ENCODE measurements at places on chromosomes 7 and 10.

DNA sequence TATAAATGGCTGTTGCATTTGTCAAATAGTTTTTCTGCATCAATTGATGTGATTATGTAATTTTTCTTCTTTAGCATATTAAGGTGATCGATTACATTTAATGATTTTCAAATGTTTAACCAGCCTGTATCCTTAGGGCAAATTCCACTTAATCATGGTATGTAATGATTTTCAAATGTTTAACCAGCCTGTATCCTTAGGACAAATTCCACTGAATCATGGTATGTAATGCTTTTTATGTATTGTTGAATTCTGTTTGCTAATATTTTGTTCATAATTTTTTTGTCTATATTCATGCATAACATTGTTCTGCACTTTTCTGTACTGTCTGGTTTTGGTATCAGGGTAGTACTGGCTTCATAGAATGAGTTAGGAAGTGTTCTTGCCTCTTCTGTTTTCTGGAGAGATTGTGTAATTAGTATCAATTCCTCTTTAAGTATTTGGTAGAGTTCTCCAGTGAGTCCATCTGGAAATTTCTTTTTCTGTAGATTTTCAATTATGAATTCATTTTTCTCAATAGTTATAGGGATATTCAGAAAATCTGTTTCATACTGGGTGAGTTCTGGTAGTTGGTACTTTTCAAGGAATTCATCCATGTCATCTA is 393.2 kb upstream of the FOXK1 start:
- DNase-seq = no peak

GRCh38 chr10:118763202-118763988 is 8.6 kb upstream of the CACUL1 start:
- no peak for DNase-seq

DNA sequence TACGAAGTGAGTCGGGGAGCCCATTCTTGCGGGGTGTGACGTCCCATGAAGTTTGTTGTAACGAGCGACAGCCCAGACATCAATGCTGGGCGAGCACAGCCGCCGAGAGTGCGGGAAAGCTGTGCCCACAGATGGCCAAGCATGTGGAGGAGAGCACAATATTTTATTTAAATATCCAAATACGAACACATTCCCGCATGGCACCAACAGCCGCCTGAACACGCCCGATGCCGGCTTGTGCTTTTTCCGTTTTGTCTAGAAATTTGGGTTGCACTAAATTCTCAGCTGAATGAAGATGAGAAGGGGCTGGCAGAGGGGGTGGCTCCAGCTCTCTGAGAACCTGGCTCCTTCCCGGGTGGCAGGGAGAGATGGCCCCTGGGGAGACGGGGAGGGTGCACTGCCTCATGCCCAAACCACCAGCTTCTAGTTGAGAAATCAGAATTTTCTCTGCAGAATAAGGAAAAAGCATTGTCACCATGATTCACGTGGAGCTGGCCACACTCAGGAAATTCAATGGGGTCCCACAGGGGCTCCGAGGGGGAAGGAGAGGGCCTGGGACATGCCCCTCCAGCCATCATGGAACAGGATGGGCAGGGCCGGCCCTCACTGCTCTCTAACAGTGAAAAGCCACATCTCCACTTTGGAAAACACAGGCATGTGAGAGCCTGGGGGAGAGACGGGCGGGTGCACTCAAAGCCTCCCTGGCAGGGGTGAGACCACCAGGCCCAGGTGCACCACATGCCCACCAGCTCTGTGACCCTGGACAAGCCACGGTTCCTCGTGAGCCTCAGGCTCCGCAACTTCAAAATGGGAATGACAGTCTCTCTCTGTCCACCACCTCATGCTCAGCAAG is 48.3 kb downstream of the EBF3 start:
- DNase-seq = no peak

- no peak for DNase-seq
These were observed 181.7 kb downstream of the SRPK2 start for GRCh38 chr7:105206985-105207384.

- peak; percentile 60 for DNase-seq
These were observed at the start of gene NRCAM for GRCh38 chr7:108455998-108456677. NRCAM (minus strand) TSS chr7:108456436; CDS start chr7:108240064, 216,372 bp downstream.

DNA sequence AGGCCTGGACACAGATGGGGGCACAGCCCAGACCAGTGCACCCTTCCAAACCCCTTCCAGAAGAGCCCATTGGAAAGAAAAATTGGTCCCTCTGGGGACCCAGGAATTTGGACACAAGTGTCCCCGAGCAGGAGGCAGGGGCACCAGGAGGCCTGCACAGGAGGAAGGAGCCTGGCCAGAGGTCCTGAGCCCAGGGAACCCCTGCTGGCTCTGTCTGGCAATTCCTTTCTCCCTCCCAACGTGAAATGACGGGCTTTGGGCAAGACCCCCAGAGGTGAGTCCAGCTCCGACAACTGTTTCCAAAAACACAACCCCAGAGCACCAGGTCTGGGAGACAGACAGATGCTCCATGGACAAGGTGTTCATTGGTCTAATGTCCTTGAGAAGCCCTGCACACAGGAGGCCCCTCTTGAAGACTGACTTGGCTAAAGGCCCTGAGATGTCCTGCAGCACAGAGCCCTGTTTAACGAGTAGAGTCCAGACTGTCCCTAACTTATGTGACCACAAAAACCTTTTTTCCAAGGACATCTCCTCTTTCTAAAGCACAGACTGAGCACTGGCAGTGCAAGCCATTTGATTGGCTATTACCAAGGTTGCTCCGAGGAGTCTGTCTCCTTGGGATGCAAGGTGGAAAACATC is 150.7 kb downstream of the OAT start:
- DNase-seq = no peak

- no peak for DNase-seq
These were observed 112.5 kb downstream of the MAD1L1 start for GRCh38 chr7:2120251-2120660.

DNA sequence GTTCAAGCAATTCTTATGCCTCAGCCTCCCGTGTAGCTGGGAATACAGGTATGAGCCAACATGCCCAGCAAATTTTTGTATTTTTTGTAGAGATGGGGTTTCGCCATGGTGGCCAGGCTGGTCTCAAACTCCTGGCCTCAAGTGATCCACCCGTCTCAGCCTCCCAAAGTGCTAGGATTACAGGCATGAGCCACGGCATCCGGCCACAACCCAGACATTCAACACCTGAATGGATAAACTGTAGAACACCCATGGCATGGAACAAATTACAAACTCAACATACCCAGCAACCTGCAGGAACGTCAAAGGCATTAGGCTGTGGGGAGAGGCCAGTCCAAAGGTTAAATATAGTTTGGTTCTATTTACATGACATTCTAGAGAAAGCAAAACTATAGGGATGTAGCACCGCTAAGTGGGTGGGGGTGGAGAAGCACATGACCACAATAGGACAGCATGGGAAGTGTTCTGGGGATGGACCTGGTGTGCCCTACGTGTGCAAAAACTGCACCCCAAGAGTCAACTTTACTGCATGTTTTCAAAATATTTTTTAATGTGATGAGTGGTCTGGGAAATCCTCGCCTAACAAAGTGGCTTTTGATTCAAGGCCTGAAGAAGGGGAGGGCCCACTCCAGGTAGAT is 6.5 kb upstream of the PGAM2 start:
- no peak for DNase-seq

GRCh38 chr10:16470747-16471146 is 33.9 kb downstream of the PTER start:
- no peak for DNase-seq

- DNase-seq = no peak
These were observed 6.4 kb upstream of the RPP30 start for GRCh38 chr10:90865401-90865800.

DNA sequence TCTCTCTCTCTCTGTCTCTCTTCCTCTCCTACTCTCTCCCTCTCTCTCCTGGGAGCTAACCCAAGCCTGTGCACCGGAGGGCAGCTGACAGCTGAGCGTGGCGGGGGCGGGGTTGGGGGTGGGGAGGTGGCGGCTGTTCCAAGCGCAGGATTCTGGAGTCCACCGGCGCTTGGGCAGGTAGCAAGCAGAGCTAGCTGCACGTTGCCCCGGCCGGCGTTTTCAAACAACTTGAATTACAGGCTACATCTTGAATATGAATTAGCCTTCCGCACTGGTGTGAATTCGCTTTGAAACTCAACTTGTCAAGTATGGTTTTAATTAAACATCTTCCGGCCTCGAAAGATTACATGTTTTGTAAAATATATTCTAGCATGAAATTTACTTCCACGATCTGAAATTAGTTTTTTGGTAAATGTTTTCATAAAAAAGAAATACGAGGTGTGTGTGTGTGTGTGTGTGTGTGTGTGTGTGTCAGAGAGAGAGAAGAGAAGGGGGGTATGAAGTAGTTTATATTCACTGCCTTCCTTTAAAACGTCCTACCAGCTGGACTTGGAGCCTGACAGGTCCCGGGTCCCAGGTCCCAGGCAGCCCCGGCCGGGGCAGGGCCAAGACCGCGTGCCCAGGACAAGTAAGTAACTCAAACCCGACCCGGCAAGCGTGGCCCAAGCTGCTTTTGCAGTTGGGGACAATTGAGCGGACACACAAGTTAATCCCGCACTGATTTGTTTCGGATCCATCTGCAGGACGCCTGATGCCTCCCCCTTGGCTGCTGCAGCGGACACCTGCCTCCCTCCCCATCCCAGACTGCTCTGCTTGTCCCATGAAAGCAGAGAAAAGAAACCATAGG is 9.0 kb upstream of the DLX6 start:
- DNase-seq = no peak

GRCh38 chr7:30789334-30789711 is 18.1 kb downstream of the MINDY4 start:
- no peak for DNase-seq

GRCh38 chr10:77592946-77593636 is 44.5 kb downstream of the KCNMA1 start:
- no peak for DNase-seq

DNA sequence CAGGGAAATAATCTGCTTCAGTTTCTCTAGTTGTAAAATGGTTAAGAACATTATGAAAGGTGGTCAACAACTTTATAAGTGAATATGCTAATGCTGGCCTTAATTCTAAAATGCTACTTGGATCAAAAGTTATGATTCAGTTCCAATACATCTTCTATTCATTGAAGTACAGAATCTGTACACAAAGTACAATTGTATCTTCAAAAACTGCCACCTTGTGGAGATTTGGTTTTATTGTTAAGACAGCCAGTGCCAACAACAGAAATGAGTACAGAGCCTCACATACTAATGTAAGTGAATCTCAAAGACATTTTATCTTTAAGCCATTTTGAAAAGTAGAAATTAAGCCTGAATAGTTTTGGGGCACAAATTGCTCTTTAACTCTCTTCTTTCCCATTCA is 194.0 kb downstream of the CFTR start:
- DNase-seq = no peak

GRCh38 chr10:126844406-126844805 is 60.8 kb upstream of the DOCK1 start:
- no peak for DNase-seq

DNA sequence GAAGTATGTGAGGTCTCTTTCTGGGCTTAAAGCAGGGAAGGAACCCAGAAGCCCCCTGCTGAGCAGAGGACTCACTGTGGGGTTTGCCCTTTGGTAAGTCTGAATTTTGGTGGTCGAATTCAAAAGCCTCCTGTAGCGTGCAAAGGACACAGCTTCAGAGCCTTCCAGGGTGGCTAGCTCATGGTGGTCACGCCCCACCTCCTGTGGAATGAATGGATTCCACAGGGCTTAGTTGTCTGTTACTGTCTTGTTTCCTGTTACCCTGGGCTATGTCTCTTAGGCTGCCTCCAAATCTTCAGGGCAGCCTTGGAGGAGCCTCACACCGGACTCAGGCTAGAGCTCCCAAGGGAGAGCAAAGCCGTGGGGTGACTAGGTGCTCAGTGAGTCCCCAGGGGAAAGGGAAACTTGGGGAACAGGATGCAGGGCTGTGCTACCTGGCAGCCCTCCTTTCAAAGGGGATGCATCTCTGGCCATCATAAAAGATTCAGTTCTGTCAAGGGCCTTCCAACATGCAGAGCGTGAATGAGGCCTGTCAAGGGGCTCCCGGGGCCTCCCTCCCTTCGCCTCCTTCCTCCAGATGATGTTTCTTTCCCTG is 211.7 kb downstream of the CCSER2 start:
- no peak for DNase-seq

DNA sequence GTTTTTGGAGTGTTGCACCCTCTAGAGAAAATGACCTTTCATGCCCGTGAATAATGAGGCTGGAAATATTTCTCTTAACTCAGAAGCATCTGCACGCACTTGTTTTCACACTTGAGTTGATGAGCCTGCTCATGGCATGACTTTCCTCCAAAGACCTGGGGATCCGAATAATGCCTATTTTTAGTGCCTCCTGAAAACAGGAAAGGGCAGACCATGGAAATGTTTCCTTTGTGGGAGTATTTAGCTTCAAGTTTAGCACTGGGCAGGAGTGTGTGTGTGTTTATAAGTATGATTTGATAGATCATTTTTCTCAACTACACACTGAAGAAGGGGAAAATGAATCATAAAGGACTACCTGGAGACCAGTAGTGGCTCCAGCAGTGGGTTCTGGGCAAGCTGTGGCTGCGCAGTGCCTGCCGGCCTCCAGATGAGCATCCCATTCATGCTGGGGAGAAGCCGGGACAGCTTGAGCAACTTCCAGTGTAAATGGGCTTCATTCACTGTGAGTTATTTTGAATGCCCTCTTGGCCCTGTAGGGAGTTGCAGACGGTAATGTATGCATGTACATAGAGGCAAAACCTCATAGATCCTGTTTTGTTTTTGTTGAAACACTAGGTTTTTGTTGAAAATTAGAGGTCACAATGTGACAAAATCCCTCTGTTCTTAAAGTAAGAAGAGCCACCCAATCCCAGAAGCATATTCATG is 117.8 kb upstream of the INSYN2A start:
- no peak for DNase-seq

DNA sequence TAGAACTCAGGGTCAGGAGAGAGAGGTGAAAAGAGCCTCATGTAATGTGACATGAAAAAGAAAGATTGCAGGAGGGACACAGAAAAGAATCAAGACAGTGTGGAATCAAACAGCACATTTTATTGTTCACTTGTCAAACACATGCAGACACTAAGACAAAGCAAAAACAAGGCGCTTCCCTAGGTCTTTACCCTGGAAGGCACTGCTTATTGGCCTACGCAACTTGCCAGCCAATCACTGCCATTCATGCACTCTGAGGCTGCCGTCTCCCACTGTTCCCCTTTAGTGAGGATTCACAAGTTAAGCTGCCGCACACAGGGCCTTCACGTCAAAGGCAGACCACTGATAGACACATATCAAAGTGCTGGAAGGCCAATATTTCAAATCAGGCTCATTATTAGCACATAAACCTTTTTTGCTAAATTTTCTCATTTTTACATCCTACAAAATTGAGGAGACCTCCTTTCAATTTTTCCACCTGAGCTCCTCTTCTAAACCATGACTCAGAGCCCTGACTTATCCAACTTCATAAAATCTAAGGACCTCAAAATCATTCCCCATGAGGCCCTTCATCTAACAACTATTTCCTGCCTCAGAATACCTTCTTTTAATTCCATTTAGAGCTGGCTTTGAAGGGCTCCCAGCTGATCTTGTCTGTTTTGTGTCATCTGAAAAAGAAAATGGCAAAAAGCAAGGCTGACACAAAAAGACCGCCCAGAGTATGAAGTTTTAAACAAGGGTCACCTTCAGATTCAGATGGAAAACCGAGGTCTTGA is 149.4 kb downstream of the CHCHD3 start:
- DNase-seq = no peak

DNA sequence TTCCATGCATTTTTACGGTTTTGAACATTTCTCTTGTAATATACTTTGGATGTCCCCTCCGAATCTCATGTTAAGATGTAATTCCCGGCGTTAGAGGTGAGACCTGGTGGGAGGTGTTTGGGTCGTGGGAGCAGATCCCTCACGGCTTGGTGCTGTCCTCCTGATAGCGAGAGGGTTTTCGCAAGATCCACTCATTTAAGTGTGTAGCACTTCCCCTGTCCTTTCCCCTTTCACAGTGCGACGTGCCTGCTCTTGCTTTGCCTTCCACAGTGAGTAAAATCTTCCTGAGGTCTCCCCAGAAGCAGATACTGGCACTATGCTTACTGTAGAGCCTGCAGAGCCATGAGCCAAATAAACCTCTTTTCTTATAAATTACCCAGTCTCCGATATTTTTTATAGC is 6.6 kb downstream of the GPR141 start:
- no peak for DNase-seq
